ENCODE measurements at places on chromosomes 6 and 20. TPM values are rescaled to one million over a fixed set of nuclear protein-coding genes. Genes with fewer than 3 reads are reported as not detected.

Gene HAO1
- total RNA-seq = not detected

GRCh38 chr6:20467437-20467836 is 65.8 kb downstream of the E2F3 start:
- H3K36me3 ChIP-seq = peaks cover 7% of the 10 kb centered on the region
- no peak overlapping the region for H3K27ac ChIP-seq
- no peaks in the 10 kb centered on the region for H3K27me3 ChIP-seq
- H3K4me3 ChIP-seq = no peak overlapping the region
- H3K4me1 ChIP-seq = no peaks in the 10 kb centered on the region

GRCh38 chr6:30955367-30956042 is 14.7 kb downstream of the MUCL3 start:
- H3K36me3 ChIP-seq = no peaks in the 10 kb centered on the region
- H3K27me3 ChIP-seq = peaks cover 53% of the 10 kb centered on the region
- ATAC-seq = peak; percentile 63
- peak overlapping the region; percentile 63 for H3K27ac ChIP-seq
- peak overlapping the region; percentile 54 for H3K4me3 ChIP-seq
- peaks cover 15% of the 10 kb centered on the region for H3K4me1 ChIP-seq

DNA sequence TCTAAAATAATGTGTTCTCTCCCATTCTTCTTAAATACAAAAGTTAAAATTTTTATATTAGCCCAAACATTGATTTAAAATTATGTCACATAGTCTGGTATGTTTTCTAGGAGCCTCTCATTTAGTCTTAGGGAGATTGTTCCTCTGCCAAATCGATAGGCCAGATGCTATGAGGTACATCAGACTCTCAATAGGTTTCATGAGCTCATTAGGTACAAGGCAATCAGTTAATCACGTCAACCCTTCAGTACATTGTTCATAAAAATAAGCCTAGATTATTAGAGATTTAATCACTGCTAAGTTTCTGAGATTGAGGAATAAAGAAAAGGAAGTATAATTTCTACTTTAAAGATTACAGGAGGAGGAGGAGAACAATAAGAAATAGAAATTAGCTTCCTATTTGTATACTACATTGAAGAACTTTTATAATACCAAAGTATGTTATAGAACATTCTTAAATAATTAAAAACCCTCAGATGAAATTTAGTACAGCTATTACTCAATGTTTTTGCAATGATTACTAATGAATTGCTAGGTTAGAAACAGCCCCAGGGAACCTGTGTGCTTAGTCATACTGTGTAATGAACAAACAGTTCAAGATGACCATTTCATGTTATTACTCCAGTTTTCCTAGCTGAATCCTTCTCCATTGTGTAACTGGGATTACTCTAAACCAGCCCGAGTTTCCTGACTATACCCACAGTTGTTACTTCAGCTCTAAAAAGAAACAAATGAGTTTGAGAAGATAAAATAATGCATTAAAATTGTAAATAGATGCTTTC is 117.0 kb downstream of the BMP5 start:
- ATAC-seq = peak; percentile 92
- H3K36me3 ChIP-seq = no peaks in the 10 kb centered on the region
- no peaks in the 10 kb centered on the region for H3K4me1 ChIP-seq
- no peak overlapping the region for H3K4me3 ChIP-seq

GRCh38 chr6:164753517-164753916 is 555.9 kb downstream of the C6orf118 start:
- no peaks in the 10 kb centered on the region for H3K4me1 ChIP-seq
- H3K36me3 ChIP-seq = no peaks in the 10 kb centered on the region
- no peak overlapping the region for H3K4me3 ChIP-seq
- no peak overlapping the region for H3K27ac ChIP-seq
- no peak for ATAC-seq
- H3K27me3 ChIP-seq = no peaks in the 10 kb centered on the region
